CMK (cell line): ENCODE measurements at places on chromosomes 4 and X.

DNA sequence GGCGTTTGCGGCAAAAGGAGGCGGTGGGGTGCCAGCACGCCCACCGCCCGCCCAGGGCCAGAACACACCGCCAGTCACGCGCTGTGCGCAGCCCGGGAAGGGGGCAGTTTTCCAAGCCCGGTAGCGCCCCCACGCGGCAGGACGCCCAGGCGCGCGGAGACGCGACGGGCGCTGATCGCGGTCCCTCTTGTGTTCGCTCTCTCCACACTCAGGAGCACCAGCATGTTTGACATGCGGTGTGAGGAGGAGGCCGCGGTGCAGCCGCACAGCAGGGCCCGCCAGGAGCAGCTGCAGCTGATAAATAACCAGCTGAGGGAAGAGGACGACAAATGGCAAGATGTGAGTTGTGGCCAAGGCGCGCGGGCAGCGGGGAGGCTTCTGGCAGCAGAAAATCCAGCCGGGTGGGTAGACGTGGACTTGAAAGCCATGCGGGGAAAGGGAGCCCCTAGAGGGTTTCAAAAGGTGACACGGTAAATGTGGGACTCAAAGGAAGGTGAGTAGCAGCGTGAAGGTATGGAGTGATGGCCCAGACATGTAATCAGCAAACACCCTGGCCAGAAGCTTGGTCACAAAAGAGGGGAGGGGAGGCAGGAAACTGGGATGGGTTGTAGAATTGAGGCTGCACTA, 104.1 kb downstream of the PHOX2B start:
- DNase-seq, result no peak

DNA sequence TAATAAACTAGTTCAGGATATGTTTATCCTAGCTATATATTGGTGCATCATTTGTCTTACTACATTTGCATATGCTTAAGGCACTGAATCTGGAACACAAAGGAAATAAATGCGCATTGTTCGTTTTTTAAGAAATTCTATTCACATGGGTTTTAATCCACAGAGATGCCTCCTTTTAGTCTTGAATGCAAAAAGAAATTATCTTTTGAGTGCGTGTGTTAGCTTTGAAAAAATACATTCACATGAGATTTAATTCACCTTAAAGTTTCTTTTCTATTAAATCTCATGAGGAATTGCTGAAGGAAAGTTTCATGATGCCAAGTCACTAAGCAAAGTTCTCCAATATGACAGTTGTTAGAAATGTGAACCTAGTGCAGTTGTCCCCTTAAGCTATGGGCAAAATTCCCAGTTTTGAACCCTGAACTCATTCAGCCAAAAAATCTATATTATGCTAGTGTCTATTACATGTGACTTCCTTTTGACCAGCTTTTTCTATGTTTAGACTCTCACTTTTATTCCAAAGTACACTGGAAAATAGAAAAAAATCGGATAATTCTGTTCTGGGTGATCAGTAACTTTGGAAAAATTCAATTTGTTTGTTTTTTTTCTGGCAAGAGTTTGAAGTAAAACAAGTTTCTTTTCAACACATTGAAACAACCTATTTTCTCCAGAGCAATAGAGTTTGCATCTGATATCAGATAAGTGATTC, 426.2 kb upstream of the MAGEB2 start:
- DNase-seq, result no peak

DNA sequence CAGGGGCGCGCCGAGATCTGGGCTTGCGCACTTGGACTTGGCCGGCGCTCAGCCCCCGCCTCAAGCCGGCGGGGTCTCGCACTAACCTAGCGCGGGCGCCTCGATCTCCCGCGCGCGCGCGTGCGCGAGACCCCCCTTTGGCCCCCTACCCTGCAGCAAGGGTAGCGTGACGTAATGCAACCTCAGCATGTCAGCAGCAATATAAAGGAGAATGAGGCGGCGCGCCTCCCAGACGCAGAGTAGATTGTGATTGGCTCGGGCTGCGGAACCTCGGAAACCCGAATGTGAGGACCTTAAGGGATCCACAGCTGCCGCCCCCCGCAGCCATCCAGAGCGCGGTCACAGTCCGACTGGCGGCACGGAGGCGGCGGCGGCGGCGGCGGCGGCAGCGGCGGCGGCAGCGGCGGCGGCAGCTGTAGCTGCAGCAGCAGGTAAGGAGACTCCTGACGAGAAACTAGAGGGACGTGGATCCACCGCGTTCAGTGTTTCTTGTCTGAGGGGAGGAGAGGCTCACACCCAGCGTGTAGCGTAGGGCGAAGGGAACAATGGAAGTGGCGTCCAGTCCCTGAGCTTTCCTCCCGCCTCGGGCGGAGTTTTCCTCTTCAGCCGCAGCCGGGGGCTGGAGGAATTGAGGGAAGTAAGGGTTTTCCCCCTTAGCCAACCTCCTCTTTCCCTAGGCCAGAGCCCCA, at the start of the genes SATL1 and ZNF711:
Gene SATL1, minus strand, starts transcription at position 19 of the 689 bp plus-strand sequence. CDS start 134,811 bp downstream, outside the sequence.
Gene ZNF711, plus strand, starts transcription at position 231 of the 689 bp plus-strand sequence. CDS start 3,582 bp downstream, outside the sequence.
- peak; percentile 17 for DNase-seq

DNA sequence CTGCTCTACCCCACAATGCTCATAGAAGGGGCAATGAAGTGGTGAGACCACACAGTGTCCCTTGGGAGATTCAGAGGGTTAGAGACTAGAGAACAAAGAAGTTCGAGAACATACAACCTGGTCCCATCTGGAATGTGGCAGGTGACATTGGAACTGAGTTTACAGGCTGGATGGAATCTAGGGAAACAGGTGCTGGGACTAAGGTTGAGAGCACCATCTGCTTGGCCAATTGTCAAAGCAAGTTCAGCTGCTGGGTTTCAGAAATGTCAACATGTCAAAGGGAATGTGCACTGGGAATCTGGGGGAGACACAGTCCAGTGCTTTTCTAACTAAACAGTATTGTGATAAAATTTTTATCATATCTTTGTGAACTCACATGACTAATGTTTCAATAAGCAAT, 15.9 kb upstream of the FAM13A start:
- DNase-seq, result no peak

- DNase-seq, result peak; percentile 38
These were observed 106.8 kb upstream of the NKX1-1 start for GRCh38 chr4:1512738-1513660.

DNA sequence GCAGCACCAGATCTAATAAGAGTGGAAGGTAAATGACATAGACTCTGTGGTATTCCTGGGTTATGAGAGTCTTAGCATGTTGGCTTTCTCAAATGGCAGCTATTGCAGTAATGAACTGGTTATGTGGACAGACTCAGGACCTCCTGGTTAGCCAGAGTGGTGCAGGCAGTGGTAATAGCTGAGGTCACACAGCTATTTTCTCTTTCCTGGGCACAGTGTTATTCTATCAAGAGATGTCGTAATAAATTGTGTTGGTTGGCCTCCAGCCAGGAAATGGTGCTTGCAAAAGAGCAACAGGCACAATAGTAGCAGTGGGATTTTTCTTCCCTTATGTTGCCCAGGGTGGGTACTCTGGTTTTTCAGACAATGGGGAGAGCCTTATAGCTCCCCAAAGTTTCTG, 279.2 kb upstream of the FGF16 start:
- no peak for DNase-seq

- no peak for DNase-seq
These were observed 53.7 kb downstream of the FBXW7 start for GRCh38 chr4:152482211-152482610.

DNA sequence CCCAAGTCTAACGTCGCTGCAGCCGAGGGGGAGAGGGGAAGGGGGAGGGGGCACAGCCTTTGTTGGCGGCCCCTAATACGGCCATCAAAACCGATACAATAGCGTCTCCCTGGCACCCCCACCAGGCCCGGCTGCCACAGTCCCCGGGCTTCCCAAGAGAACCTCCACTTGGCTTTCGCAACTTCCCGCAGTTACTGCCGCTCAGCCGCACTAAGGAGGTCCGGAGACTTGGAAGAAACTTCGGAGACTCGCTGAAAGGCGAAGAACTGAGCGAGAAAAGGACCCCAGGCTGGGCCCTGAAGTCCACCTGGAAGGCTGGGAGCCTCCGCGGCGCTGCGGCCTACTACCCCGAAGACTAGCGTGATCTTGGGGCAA, 2.8 kb downstream of the NKX6-1 start:
- no peak for DNase-seq

GRCh38 chr4:10879411-10880110, 195.0 kb upstream of the CLNK start:
- no peak for DNase-seq

GRCh38 chr4:36026348-36026880, 217.9 kb downstream of the ARAP2 start:
- no peak for DNase-seq

DNA sequence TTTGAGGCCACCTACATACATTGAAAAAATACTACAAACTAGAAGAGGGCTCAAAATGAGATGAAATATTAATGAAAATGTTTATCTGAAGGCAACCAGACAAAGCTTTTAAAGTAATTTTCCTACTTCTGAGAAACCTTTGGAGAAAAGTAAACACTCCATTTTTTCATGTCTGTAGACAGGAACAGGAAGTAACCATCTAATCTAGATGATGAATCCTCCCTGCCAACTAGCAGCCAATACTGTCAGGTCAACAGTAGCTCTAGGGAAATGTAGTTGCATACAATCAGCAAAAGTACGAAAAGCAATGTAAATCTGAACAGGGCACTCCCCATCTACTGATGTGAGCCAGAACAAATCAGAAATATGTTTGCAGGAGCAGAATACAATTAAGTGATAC, 49.0 kb downstream of the AMMECR1 start:
- no peak for DNase-seq

GRCh38 chr4:165364452-165365080, 14.2 kb upstream of the CPE start:
- no peak for DNase-seq
